ENCODE measurements at places on chromosomes 16 and 17. TPM values are rescaled to one million over a fixed set of nuclear protein-coding genes. Genes with fewer than 3 reads are reported as not detected.

GRCh38 chr16:58236831-58237230 is 38.9 kb upstream of the CSNK2A2 start:
- H3K27ac ChIP-seq, result no peak overlapping the region
- DNase-seq, result no peak
- peaks cover 45% of the 10 kb centered on the region for H3K27me3 ChIP-seq
- no peak overlapping the region for H3K4me3 ChIP-seq

GRCh38 chr17:6352016-6352415 is 82.9 kb downstream of the AIPL1 start:
- no peak for DNase-seq
- H3K27me3 ChIP-seq, result peaks cover 9% of the 10 kb centered on the region
- H3K4me3 ChIP-seq, result no peak overlapping the region
- H3K36me3 ChIP-seq, result no peaks in the 10 kb centered on the region

DNA sequence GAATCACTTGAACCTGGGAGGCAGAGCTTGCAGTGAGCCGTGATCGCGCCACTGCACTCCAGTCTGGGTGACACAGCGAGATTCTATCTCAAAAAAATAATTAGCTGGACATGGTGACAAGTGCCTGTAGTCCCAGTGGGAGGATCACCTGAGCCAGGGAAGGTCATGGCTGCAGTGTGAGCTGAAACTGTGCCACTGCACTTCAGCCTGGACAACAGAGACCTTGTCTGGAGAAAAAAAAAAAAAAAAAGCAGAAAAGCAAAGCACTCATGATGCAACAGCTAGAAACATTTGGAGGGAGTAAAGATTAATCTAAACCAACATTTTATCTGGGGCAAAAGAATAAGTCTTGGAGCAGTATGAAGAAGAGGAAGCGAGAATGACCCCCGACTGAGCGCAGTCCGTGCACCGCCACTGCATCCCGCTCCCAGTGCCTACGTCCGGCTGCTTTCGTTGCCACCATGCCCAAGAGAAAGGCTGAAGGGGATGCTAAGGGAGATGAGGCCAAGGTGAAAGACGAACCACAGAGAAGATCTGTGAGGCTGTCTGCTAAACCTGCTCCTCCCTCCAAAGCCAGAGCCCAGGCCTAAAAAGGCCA is 8.2 kb downstream of the PRPSAP1 start:
- H3K36me3 ChIP-seq, result peaks cover 41% of the 10 kb centered on the region
- H3K27ac ChIP-seq, result no peak overlapping the region
- H3K4me3 ChIP-seq, result no peak overlapping the region
- H3K4me1 ChIP-seq, result peaks cover 2% of the 10 kb centered on the region

GRCh38 chr17:49748791-49749190 is 15.1 kb downstream of the FAM117A start:
- H3K27me3 ChIP-seq, result no peaks in the 10 kb centered on the region
- peaks cover 58% of the 10 kb centered on the region for H3K4me1 ChIP-seq
- DNase-seq, result peak; percentile 45
- H3K27ac ChIP-seq, result peak overlapping the region; percentile 69

- H3K4me1 ChIP-seq, result peaks cover 13% of the 10 kb centered on the region
- no peak overlapping the region for H3K27ac ChIP-seq
- no peak for DNase-seq
- peaks cover 30% of the 10 kb centered on the region for H3K36me3 ChIP-seq
Observed at GRCh38 chr16:81374550-81374949, 59.8 kb downstream of the GAN start.

The EVPLL gene
- total RNA-seq, result not detected

DNA sequence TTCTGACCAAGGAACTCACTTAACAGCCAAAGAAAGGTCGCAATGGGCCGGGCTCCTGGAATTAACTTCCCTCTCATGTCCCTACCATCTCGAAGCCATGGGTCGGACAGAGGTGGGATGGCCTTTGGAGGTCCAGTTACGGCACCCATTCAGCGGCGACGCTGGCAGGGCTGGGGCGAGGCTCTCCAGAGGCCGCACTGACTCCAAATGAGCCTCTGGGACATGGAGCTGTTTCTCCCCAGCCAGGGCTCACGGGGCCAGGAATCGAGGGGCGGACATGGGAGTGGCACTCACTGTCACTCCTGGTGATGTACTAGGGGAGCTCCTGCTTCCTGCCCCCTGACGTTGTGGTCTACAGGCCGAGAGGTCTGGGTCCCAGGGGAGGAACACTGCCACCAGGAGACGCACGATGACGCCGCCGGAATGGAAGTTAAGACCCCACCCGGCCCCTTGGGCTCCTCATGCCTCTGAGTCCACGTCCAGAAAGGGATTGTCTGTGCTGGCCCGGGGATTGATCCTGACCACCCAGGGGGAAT is 60.7 kb upstream of the METRNL start:
- H3K27me3 ChIP-seq, result no peaks in the 10 kb centered on the region
- peaks cover 4% of the 10 kb centered on the region for H3K4me1 ChIP-seq
- H3K36me3 ChIP-seq, result peaks cover 11% of the 10 kb centered on the region
- H3K4me3 ChIP-seq, result no peak overlapping the region

The CDR2L gene
- 2.4 TPM for total RNA-seq

DNA sequence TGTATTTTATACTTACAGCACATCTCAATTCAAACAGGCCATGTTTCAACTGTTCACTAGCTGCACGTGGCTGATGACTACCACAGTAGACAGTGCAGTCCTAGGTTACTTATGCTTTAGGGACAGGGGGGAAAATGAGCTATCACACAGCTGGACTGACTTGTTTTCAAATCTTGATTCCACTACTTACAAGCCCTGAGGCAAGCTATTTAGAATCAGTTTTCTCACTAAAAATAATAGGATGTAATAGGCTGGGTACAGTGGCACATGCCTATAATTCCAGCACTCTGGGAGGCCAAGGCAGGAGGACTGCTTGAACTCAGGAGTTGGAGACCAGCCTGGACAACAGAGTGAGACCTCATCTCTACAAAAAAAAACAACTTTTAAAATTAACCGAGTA is 10.3 kb downstream of the GLG1 start:
- peaks cover 37% of the 10 kb centered on the region for H3K4me1 ChIP-seq
- H3K4me3 ChIP-seq, result no peak overlapping the region
- no peaks in the 10 kb centered on the region for H3K27me3 ChIP-seq
- peaks cover 30% of the 10 kb centered on the region for H3K36me3 ChIP-seq
- DNase-seq, result no peak

GRCh38 chr17:43312011-43312410 is 78.2 kb upstream of the RNU2-1 start:
- H3K36me3 ChIP-seq, result no peaks in the 10 kb centered on the region
- no peak overlapping the region for H3K27ac ChIP-seq
- no peak overlapping the region for H3K4me3 ChIP-seq
- H3K27me3 ChIP-seq, result no peaks in the 10 kb centered on the region

The KRT14 gene
- not detected for total RNA-seq

DNA sequence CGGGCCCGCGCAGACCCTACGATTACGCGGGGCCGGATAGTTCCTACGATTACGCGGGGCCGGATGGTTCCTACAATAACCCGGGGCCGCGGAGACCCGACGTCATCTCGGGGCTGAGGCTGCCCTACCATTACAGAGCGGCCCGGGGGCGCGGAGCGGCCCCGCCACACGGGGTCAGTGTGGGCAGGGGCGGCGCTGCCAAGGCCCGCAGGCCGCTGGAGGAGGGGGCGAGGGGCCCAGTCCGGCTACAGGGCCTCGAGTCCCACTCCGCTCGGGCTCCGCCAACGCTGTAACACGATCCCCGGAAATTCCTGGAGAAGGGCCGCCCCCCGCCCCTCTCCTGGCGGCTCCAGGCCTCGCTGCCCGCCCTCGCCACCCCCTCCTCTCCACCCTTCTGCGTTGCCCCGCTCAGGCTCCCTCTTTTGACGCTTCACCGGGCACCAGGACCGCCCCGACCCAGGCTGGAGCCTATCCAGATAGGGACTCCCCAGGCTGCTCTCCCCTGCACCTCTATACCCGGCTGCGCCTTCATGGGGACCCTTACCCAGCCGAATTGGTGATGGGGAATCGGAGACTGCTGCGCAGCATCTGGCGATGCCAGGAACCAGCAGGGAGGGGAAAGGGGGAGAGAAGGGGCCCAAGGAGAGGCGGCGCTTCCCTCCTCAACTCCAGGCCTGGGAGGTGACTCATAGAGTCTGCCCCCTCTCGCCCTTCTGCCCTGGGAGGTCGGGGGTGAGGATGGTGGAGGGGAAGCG is at the start of gene RAB34:
Gene RAB34 (minus strand): TSS at position 291 of the 755 bp plus-strand sequence. CDS start 602 bp downstream, outside the sequence.
- peaks cover 28% of the 10 kb centered on the region for H3K4me1 ChIP-seq
- peak within 1 kb of the TSS; percentile 83 for H3K4me3 ChIP-seq
- DNase-seq, result no peak

- DNase-seq, result no peak
- no peaks in the 10 kb centered on the region for H3K27me3 ChIP-seq
- no peak overlapping the region for H3K4me3 ChIP-seq
- H3K4me1 ChIP-seq, result peaks cover 53% of the 10 kb centered on the region
Observed at GRCh38 chr17:39756380-39757079, 18.8 kb downstream of the GRB7 start.
